ENCODE measurements at places on chromosomes 5 and 9. TPM values are rescaled to one million over a fixed set of nuclear protein-coding genes. Genes with fewer than 3 reads are reported as not detected.

DNA sequence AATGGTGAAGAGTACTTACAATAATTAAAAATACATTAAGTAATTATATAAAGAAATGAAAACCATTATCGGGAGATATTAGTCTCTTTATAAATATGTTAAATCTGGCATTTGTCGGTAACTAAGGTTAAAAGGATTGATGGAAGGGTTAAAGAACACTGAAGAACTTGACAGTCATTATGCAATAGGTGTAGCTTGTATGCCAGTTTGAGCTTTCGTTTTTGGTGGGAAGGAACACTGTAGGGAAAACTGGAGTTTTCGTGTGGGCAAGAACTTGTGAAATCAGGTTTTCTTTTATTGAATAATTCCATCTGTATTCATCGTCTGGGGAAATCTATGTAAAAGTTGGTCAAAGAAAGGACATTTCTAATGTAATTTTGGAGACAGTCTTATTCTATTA is 142.3 kb downstream of the DMRTA1 start:
- DNase-seq = no peak

DNA sequence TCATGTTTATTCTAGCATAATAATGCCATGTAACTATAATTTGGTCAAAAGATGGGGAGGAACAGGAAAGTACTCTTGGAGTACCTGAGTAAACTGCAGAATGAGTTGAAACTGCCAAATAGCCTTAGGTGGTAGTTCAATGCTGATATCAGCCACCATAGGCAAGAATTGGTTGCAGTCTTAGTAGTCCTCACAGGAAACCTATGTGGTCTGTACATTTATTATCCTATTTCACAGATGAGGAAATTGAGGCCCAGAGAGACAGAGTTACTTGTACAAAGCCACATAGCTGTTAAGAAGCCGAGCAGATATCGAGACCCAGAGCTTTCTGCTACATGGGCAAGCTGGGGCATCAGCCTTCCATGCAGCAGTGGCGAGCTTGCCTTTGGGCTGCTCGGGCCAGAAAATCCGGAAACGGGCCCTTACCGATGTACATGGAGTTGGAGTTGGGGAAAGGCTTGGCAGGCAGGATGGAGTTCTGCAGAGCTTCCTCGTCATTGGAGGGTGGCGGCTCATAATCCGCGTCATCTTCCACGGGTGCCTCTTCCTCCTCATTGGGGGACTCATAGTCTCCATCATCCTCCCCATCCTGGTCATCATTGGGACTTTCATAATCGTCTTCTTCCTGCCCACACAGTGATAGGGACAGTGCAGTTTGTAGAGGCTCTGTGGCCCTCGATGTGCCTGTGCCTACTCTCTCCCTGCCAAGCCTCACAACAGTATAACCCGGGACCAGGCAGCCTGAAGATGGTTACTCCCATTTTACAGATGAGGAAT is 27.1 kb downstream of the LCP2 start:
- DNase-seq = no peak

Gene SPATA31E1
- polyA plus RNA-seq = not detected

DNA sequence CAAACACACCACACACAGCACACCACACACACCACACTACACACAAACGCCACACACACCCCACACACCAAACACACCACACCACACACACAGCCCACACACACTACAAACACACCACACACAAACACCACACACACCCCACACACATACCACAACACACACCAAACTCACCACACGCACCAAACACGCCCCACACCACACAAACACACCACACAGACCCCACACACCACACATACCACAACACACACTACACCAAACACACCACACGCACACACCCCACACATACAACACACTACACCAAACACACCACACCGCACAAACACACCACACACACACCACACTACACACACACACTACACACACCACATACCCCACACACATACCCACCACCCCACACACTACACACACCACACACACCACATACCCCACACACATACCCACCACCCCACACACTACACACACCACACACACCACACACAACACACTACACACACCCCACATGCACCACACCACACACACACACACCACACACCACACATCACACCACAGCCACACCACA is 151.2 kb downstream of the ERCC6L2 start:
- no peak for DNase-seq

- no peak for DNase-seq
Measured at GRCh38 chr5:14143546-14143840, 351 bp downstream of the TRIO start.

DNA sequence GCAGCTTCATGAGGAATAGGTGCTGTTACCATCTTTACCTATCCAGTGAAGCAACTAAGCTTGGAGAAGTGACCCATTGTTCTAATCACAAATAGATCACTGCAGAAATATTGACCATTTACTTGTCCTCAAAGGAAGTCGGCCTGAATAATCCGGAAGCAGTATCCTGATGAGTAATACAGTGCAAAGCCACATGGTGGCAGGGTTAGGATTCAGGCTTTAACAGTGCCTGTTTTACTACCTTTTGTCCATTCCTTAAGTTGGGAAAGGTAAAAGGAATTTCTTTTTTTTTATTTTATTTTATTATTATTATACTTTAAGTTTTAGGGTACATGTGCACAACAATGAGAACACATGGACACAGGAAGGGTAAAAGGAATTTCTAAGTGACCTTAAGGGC is 336.3 kb downstream of the KDM4C start:
- DNase-seq = no peak

GRCh38 chr9:77523891-77524290 is 124.2 kb downstream of the GNA14 start:
- no peak for DNase-seq

- no peak for DNase-seq
Measured at GRCh38 chr9:7117676-7118561, 360.1 kb downstream of the KDM4C start.

DNA sequence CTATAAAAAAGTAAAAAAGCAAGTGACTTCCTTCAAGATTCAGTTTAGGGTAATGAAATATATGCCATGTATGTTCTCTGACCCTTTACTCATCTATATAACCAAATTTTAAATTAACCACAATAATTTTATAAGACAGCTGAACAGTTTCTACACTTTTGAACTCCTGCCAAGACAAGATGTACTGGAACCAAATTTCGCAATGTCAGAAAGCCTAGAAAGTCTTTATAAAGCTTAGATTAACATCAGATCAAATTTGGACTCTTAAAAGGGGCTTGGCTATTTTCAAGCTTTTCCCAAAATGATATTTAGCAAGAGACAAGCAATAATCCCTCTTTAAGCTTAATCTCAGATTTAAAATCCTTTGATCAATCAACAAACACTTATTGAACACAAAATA is 362.6 kb downstream of the PTPRD start:
- no peak for DNase-seq

- DNase-seq = no peak
Measured at GRCh38 chr5:78626009-78626571, 22.5 kb downstream of the LHFPL2 start.

DNA sequence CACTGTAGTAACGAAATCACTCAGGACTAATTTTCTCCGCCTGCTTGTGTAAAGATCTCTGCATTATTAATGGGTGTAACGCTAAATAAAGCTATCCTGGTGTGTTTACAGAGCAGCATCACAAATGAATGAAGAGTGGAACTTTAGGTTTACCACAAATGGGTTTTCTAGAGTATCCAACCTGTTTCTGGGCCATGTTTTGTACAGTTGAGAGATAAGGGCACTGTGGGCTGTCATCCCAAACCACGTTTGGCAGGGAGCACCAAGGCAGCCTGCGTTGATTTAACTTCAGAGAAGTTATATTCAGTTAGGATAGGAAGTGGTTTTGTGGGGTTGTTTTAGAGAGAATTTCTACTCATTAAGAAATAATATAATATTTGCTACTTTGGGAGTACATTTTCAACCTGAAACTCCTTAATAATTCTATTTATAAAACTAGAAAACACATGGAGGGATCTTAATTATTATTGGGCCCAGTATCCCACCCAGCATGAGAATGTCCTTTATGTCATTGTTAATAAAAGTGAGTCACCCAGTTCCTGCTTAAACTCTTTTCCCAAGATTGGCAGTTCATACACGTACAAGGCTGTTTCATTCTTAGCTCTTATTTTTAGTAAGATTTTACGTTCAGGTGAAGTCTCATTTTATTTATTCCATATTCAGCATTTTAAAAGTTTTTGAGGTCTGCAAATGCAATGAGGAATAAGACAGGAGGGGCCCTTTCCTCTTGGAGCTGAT is 8.0 kb downstream of the KCNN2 start:
- no peak for DNase-seq

Gene MSX2
- polyA plus RNA-seq = not detected

- no peak for DNase-seq
Measured at GRCh38 chr5:33679791-33680190, 212.0 kb downstream of the ADAMTS12 start.

Gene SEC61B
- polyA plus RNA-seq = 218 TPM

- no peak for DNase-seq
Measured at GRCh38 chr5:126178521-126178920, 244.7 kb upstream of the GRAMD2B start.

Gene SLCO6A1
- polyA plus RNA-seq = not detected

DNA sequence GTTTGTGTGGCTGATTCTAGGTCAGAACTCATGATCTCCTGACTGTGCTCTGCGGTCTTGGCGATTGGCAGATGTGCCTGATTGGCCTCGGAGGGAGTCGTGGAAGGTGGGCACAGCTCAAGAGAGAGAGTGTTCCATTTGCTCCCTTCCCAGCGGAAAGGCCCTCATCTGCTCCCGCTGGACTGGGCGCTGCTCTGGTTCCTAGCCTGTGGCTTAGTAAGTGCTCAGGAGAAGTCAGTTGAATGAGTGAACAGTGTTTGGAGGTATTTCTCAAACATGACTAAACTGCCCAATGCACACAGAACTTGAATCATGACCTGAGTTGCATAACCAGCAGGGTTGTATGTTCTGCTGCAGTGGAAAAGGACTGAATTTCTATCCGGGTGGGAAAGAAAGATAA is 120.2 kb upstream of the PITX1 start:
- no peak for DNase-seq

- DNase-seq = no peak
Measured at GRCh38 chr5:171975262-171975876, 31.1 kb downstream of the FBXW11 start.

GRCh38 chr5:39441838-39442237 is 17.1 kb upstream of the DAB2 start:
- no peak for DNase-seq

- no peak for DNase-seq
Measured at GRCh38 chr9:22446589-22446949, at the start of gene DMRTA1. Gene DMRTA1, plus strand, starts transcription at chr9:22446824. Its CDS starts 242 bp downstream, at chr9:22447066.

- DNase-seq = no peak
Measured at GRCh38 chr5:37983463-37983862, 143.6 kb upstream of the GDNF start.

DNA sequence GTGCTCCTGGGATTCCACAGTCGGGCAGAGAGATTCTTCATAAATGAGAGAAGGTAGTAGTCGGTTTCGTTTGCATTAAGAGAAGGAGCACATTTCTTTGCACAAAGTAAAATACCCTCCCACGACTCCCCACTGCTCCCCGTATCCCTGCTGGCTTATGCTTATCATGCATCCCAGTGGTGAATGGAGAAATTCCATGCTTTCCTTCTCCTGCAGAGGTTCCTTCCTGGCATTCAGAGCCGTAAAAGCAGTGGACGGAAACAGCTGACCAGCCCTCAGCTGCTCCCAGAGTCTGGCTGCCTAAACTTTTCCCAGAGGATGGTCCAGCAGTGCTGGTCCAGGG is 93.1 kb downstream of the C9orf152 start:
- no peak for DNase-seq

DNA sequence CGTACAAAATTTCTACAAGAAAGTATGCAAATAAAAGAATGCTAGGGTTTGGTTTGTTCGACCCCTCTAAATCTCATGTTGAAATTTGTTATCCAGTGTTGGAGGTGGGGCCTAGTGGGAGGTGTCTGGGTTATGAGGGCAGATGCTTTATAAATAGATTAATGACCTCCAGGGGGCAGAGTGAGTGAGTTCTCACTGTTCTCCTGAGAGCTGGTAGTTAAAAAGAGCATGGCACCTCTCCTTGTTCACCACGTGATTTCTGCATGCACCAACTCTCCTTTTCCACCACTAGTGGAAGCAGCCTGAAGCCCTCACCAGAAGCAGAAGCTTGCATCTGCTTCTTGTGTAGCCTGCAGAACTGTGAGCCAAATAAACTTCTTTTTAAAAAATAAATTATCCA is 50.4 kb upstream of the FAM170A start:
- DNase-seq = no peak

DNA sequence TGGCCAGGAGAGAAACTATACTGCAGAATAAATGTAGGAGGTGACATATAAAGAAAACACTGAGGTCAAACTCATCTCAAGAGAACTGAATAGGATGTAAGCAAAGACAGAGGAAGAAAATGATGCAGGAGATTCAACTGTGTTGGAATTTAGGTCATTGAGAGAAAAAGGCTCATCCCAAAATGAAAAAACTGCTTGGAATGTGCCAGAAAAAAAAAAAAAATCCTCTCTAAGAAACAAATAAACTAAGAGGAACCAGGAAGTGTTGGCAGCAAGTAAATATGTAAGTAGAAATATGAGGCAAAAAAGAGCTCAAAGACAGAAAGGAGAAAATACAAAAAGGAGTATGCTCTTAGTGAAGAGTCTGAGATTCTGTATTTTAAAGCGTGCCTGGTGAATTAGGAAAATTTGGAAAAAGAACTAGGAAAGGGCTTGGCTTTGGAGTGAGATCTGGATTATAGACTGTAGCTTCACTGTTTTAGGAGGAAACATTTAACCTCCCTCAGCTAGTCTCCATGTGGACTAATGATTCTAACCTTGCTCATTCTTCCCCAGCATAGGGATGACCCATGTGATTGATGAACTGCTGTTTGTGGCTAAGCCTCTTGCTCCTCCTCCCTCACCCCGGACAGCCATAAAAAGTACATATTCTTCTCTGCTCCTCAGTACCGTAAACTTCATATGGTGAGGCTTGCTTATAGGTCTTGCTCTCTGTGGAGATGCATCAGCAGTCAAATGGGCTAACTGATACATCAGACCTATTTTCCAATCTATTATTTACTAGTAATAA is 185.6 kb upstream of the POU5F2 start:
- DNase-seq = no peak

- DNase-seq = no peak
Measured at GRCh38 chr5:141707510-141707909, 25.5 kb upstream of the ARAP3 start.

DNA sequence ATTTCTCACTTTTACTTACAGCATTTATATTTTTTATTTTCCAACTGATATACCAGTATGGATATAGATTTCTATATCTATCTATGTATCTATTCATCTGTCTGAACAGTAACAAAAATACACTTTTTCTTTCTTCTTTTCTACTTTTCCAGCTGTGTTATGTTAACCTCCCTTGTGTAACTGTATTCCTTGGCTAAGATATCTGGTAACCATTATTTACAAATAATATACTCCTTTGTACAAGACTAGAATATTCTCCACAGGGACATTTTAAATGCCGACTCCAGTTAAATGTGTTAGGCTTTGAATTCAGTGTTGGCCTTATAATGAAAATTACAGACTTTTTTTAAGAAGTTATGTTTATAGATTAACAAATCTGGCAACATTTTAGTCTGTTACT is 168.7 kb downstream of the XRCC4 start:
- no peak for DNase-seq
